ENCODE measurements at places on chromosomes 2 and 18. TPM values are rescaled to one million over a fixed set of nuclear protein-coding genes. Genes with fewer than 3 reads are reported as not detected.

The SLC16A14 gene
- 12.4 TPM for total RNA-seq

The NAPG gene
- total RNA-seq, result 24.7 TPM

The RHOB gene
- 88.5 TPM for total RNA-seq

The FBXO41 gene
- total RNA-seq, result 7.7 TPM

The INPP4A gene
- 23.4 TPM for total RNA-seq

The ABCG5 gene
- not detected for total RNA-seq

The SRBD1 gene
- 19.8 TPM for total RNA-seq

The NLRC4 gene
- total RNA-seq, result not detected

The QPCT gene
- not detected for total RNA-seq

The SLC14A1 gene
- total RNA-seq, result 6.9 TPM

The SLC9A2 gene
- 8.8 TPM for total RNA-seq

The ALKAL2 gene
- not detected for total RNA-seq

The CAVIN2 gene
- 0.07 TPM for total RNA-seq

The SLC8A1 gene
- total RNA-seq, result 1.6 TPM

The FAM124B gene
- not detected for total RNA-seq

The DSG4 gene
- total RNA-seq, result 0.04 TPM

The EVX2 gene
- not detected for total RNA-seq

The TSPYL6 gene
- not detected for total RNA-seq

The ADRA2B gene
- not detected for total RNA-seq

The POU3F3 gene
- total RNA-seq, result not detected

The CDH20 gene
- total RNA-seq, result not detected

The AQP12B gene
- not detected for total RNA-seq

The DTNA gene
- total RNA-seq, result 11.6 TPM

The CFAP53 gene
- not detected for total RNA-seq

The C2orf74 gene
- total RNA-seq, result 16.8 TPM

The LYPD6B gene
- 1.9 TPM for total RNA-seq

The KCNS3 gene
- 7.9 TPM for total RNA-seq

The CXCR1 gene
- total RNA-seq, result not detected

The HOXD12 gene
- total RNA-seq, result not detected

The VSNL1 gene
- total RNA-seq, result not detected

The VWC2L gene
- not detected for total RNA-seq

The CLEC4F gene
- total RNA-seq, result not detected

The SLC40A1 gene
- 13.4 TPM for total RNA-seq

The RIF1 gene
- 33.6 TPM for total RNA-seq

The WNT10A gene
- total RNA-seq, result 0.40 TPM

The SOWAHC gene
- total RNA-seq, result 27.4 TPM

The PLEK gene
- total RNA-seq, result not detected

The CERKL gene
- total RNA-seq, result 0.98 TPM

The RNF152 gene
- 2.8 TPM for total RNA-seq

The CDCA7 gene
- 29.3 TPM for total RNA-seq

The FEZ2 gene
- 52.6 TPM for total RNA-seq

The ZNF892 gene
- not detected for total RNA-seq

The TUBB8B gene
- not detected for total RNA-seq

The RESP18 gene
- not detected for total RNA-seq

The ONECUT2 gene
- 1.0 TPM for total RNA-seq

The LDLRAD4 gene
- total RNA-seq, result not detected

The GREB1L gene
- 6.3 TPM for total RNA-seq

The SIGLEC15 gene
- 4.8 TPM for total RNA-seq

The CFC1 gene
- not detected for total RNA-seq

The IAH1 gene
- total RNA-seq, result 46.8 TPM

The HOXD4 gene
- total RNA-seq, result 1.8 TPM

Measured in PC-3 (cell line).